CD14-positive monocyte (primary cell): ENCODE measurements at places on chromosomes 1 and 21.

GRCh38 chr1:162364498-162364897 lies 12.2 kb downstream of the SPATA46 start:
- no peak for DNase-seq

- no peak for DNase-seq
Measured at GRCh38 chr1:74478979-74479378, 33.4 kb downstream of the LRRC53 start.

DNA sequence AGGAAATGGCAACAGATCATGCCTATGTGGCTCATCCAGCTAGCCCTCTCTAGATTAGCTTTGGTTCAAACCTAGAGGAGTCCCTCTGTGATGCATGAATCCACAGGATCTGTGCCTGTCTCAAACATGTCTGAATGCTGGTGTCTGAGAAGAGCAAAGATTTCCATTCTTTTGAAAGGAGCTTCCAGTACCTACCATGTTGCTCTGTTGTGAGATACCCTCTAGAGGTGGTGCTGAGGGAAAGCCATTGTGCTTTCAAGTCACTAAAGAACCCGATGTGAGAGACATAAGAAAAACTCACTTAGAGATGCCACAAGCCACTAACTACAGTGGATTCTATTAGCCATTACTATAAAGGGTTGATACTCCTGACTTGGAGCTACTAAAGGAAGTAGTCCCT lies 103.6 kb downstream of the LRRC40 start:
- no peak for DNase-seq

GRCh38 chr1:212858461-212859265 lies 588 bp downstream of the FLVCR1 start:
- DNase-seq: peak; percentile 10

DNA sequence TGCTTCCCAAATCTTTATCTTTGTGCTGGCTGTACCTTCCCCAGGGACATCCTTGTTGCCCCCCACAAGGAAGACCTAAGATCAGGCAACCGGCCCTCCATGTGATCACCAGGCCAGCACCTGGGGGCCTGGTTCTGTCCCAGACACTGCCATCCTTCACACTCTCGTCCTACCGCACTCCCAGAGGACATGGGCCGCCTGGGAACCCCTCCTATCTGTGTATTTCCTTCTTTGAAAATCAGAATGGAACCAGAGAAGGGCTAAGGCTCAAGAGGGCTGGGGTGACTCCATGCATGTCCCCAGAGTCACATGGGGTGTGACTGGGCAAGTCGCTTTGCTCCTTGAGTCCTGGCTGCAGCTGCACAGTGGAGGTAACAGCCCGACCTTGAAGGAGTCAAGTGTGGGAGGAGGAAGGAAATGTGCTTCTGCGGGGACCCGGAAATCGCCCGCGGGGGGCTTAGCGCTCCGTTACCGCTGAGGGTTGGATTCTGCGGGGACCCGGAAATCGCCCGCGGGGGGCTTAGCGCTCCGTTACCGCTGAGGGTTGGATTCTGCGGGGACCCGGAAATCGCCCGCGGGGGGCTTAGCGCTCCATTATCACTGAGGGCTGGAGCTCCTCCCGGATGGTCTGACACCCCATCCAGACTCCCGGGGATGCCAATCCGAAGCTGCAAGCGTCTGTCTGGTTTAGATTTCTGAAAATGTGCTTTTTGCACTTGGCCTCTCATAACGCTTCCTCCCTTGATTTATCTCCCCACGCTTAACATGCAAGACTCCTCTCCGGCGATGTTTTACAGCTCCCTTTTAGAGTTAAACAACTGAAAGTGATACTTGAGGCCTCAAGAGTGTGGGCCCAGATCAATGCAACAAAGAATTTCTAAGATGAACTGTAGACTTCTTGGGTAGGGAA lies 278.9 kb downstream of the NPHP4 start:
- no peak for DNase-seq

GRCh38 chr1:241473026-241473425 lies 46.5 kb downstream of the FH start:
- DNase-seq: no peak

GRCh38 chr1:177439301-177439700 lies 268.5 kb downstream of the BRINP2 start:
- no peak for DNase-seq

DNA sequence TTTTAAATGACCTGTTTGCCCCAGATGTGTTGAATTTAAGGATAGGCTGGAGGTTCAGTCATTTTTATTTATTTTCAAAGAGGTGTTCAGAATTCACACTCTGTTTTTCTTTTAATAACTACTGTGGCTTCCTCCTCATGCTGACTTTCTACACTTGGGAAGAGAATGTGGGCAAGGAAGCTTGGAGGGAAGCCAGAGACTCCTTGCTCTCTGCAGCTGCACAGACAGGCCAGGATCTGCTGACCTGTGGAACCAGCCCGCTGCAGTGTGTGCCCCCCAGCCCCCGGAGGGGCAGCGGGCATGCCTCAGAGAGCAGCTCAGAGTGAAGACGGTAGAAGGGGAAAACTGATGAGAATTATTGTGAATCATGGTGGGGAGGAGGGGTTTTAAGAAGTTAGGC lies 16.9 kb downstream of the MGST3 start:
- no peak for DNase-seq

DNA sequence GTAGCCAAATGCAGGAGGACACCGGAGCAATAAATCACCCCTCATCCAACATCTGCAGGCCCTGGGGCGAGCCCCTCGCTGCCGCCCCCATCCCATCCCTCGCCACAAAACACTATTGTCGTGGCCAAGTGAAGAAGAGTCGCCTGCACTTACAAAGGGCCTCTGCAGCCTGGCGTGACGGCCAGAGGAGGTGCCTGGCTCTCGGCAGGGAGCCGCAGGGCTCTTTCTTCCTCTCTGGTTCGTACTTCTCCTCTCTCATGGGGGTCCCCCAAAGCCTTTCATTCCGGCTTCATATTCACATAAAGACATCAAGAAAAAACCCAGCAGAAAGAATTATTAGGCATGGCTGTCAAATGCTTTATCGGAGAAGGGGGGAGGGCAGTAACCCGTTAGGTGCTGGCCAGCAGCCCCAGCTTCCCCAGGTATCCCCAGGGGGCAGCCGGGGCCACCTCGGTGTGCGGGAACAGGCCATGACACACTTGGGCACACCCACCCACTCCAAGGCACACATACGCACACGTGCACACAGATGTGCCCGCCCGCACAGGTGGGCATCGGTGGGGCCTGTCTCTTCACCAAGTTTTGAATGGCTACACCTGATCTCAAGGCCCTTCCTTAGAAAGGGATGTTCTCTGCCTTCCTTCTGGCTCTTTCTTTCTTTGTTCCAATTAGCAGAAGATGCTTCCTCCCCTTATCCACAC lies 149.1 kb downstream of the PRDM16 start:
- no peak for DNase-seq

GRCh38 chr1:230306169-230306568 lies 120.0 kb downstream of the PGBD5 start:
- DNase-seq: no peak

GRCh38 chr1:30487042-30487441 lies 236.3 kb downstream of the MATN1 start:
- DNase-seq: no peak

DNA sequence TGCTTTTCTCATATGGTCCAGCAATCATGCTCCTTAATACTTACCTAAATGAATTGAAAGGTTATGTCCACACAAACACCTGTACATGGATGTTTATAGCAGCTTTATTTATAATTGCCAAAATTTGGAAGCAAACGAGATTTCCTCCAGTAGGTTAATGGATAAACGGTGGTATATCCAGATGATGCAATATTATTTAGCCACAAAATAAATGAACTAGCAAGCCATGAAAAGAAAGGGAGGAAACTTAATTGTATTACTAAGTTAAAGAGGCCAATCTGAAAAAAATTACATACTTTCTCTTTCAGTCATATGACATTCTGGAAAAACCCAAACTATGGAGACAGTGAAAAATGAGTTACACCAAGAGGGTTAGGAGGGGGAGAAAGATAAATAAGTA lies 76.3 kb upstream of the LRRC7 start:
- DNase-seq: no peak

DNA sequence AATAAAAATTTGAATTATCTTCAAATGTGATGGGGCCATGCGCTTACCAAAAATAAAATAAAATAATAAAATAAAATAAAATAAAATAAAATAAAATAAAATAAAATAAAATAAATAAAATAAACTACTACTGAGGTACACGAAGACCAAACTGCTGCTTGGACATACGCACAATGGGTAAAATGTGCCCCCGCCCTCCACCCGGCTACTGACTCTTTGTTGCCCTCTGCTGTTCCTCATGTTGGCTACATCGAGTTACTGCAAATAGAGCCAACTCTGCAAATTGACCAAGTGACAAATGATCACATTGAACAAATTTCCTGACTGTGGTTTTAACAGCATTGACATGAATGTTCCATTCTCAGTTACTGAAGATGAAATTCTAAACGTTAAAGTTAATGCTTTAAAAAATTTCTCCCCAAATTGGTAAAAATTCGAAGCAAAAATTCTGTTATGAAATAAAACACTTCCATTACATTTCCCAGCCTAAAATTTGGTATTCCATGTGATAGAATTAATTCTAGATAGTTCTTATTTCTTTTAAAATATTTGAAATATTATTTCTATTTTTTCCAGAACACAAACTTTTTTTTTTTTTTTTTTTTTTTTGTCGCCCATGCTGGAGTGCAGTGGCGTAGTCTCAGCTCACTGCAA lies 18.8 kb upstream of the MAP1LC3C start:
- DNase-seq: peak; percentile 51

- no peak for DNase-seq
Measured at GRCh38 chr1:160416369-160416768, 16.0 kb downstream of the VANGL2 start.

- DNase-seq: no peak
Measured at GRCh38 chr1:205294175-205294917, 27.2 kb downstream of the NUAK2 start.

DNA sequence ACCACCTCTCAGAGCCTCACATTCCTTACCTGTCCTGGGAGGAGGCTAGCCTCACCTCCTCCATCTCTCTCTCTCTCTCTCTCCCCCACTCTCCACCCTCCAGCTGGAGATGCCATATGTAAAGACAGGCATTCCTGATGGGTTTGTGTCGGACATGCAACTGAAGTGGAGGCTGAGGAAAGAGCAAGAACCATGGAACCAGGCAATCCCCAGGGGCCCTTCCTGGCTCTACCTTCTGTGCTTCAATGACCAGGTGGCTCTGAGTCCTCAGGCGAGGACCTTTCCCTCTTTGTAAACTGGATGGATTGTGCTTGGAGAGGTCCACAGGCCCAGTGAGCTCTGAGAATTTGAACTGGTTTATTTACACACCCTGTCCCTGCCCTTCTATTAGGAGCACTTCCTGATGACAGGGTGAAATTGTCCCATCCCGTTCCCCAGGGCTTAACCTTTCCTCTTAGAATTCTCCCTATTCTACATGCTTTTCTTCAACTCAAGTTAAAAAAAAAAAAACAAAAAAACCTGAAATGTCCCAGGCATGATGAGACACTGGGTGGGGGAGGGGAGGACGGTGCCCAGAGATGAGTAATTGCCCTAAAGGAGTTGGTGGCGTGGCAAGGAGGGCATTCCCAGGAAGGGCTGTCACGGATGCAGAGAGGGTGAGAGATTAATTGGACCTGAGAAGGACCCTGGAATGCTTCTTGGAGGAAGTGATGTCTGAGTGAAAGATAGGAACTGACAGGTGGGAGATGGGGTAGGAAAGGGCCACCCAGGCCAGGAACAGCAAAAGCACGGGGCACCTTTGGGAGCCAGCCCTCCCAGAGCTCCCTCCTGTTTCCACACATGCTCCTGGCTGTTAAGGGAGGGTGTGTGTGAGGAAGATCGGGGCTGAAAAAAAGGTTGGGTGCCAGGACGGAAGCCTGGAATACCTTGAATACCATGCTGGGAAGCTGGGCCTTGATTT lies 50.2 kb upstream of the WASF2 start:
- DNase-seq: peak; percentile 30

DNA sequence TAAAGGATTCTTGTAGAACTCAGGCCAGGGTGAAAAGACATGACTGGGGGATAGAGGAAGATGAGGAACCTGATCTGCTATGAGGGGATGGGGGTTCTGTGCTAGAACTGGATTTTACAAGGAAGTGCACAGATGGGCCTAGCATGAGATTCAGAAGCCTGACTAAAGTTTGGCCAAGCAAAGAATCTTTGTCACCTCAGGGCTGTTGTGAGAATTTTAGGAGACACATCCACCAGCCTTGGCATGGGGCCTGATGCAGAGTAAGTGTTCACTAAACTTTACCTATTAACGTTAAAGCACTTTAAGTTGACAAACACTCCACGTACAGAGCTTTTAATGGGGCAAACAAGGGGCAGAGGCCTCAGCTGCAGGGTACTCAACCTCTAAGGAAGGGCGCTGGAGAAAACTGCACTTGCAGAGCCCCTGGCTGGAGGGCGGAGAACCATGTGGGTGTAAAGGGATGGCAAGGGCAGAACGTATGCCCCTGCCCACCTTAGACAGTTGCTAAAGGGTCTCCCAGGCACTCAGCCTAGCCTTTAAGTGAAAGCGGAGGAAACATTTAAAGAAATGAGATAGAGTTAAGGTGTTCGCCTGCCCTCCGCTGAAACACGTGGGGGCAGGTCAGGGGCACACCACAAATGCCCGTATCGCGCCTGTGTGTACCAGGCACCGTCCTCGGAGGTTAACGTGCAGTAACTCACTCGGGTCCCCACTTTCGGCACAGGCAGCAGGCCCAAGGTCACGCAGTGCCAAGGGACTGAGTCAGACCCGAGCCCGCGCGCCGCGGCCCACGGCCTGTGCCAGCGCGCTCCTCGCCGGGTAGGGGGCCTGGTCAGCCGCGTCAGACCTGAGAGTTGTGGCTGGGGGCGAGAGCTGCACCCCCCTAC lies 990 bp upstream of the MRPS6 start:
- DNase-seq: peak; percentile 10

DNA sequence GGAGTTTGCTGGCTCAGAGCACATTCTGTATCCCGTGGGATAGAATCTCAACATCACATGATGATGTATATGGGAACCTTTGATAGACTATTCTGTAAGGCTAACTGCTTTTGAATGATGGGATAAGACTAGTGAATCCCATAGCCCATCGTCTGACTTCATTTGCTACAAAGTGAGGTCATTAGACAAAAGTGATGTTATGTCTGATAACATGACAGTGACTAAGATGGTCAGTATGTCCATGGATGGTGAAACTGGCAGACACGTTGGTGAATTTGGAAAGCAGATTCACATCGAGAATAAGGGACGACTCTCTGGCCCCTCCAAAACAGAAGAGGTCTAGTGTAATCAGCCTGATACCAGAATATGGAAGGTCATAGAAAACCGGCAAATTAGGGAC lies 108.4 kb downstream of the HHAT start:
- no peak for DNase-seq

DNA sequence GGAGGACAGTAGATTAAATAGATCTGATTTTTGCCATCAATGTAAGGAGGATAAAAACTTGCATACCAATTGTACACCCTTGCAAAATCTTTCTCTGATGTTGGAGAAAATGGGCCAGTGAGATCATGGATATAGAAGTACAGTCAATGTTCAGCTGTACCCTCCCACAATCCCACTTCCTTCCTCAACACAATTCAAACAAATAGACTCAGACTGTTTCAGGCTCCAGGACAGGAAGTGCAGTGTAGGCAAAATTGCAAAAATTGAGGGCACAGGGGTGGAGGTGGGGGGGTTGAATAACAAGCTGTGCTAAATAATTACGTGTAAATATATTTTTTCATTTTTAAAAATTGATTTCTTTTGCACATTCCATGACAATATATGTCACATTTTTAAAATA lies 3.9 kb upstream of the IFI44 start:
- peak; percentile 17 for DNase-seq

- no peak for DNase-seq
Measured at GRCh38 chr1:109767637-109768334, 4.1 kb upstream of the EPS8L3 start.
